Cortex of kidney (tissue), 1 donor: ENCODE measurements at places on chromosomes 5 and 9.

GRCh38 chr9:118650417-118650816 is 718.8 kb downstream of the BRINP1 start:
- DNase-seq = no peak

DNA sequence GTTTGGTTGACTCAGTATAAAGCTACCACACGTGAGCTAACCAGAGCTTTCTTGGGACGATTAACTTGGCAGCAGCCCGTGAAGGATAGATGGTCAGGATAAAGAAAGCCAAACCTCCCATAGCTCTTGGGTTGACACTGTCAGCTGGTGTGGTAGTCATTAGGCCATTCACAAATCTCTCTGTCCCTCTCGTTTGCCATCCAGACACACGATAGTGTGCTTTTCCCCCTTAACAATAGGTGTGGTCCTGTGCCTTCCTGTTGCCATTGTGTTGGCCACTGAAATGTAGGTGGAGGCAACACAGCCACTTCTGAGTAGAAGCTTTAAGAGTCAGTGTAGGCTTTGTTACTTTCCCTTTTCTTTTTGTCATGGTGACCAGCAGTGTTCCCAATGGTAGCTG is 11.7 kb downstream of the OR13J1 start:
- DNase-seq = no peak

DNA sequence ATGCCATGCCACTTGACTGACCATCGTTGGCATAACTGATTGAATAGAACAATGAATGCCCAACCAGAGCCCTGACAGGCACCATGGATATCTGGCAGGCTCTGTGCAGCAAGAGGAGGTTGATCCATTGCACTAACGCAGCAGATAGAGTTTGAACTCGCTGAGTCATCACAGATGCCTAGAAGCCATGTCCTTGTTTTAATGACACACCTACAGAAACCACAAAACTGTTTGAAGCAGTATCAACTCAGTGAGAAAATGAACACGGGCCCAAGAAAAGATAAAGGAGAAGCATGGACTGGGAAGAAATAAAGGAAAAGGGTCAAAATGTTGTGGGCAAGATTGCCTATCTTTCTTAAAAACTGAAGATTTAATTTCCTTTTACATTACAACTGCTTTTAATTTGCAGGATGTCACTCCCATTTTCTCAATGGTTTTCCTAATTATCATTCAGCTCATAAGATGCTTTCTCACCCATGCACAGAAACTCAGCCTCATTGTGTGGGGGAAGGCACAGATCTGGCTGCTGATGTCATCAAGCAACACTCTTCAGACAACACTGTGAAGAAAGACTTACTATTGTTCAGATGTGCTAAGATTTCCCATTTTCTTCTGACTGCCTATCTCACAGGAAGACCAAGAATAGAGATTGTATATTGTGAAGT is 129.0 kb downstream of the PIK3R1 start:
- DNase-seq = no peak

DNA sequence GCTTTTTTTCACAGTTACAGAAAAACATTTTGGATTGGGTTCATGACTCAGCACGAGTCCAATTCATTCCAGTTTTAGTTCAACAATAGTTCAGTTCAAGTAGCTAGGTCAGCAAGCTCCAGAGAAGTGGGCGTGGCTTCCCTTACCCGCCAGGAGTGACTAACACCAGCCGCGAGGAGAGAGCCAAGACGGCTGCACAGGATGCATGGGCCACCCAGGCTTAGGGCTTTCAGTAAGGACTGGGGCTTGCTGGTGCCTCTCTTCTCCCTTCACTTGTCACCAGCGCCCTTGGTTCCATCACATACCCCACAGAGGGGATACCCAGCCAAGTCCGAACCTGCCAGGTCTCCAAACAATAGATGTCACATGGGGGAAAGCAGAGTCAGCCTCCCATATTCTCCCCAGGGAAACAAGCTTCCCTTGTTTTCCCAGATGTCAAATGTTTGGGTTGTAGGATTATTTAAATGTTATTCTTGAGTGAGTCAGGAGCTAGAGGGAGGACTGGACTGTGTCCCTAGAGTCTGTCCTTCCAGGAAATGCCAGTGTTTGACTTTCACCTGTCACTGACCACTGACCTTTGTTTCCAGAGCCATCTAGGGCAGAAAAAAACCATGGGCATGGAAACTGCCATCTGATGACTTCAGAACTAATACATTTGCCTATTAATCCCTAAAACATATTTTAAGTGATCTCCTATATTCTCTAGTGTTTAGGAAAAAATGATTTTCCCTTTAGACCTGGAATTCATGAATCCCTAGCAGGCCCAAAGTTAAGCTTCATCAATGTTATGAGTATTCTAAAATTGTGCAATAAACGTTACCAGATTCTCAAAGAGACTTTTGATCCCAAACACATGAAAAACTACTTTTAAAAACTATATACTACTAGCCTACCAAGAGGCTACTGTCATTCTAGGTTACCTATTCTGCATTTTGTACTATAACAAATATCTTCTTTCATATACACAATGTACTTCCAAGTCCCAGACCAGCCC is 51.9 kb downstream of the NIPAL4 start:
- no peak for DNase-seq

- no peak for DNase-seq
These were observed 453 bp upstream of the CCL28 start for GRCh38 chr5:43412644-43413043.

GRCh38 chr9:106928350-106928749 is 65.4 kb downstream of the ZNF462 start:
- no peak for DNase-seq

GRCh38 chr9:18463991-18464390 is 10.0 kb upstream of the ADAMTSL1 start:
- no peak for DNase-seq

DNA sequence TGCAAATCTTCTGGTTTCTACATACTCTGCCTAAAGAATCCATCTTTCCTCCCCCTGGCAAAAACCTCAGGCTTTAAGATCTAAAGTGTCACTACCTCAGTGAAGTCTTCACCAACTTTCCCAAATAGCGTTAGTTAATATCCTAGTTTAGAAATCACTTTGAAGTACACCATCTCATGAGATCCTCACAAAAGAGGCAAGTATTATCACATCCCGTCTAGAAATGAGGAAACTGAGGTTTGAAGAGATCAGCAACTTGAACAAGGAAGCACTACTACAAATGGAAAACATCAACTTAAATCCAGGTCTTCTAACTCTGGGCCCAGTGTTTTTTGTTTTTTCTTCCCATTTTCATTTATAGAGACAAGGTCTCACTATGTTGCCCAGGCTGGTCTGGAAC is 4.6 kb downstream of the AP3B1 start:
- DNase-seq = no peak

- no peak for DNase-seq
These were observed 243.6 kb downstream of the AP3B1 start for GRCh38 chr5:78050888-78051287.

GRCh38 chr5:1642221-1642620 is 118.5 kb upstream of the LPCAT1 start:
- no peak for DNase-seq

DNA sequence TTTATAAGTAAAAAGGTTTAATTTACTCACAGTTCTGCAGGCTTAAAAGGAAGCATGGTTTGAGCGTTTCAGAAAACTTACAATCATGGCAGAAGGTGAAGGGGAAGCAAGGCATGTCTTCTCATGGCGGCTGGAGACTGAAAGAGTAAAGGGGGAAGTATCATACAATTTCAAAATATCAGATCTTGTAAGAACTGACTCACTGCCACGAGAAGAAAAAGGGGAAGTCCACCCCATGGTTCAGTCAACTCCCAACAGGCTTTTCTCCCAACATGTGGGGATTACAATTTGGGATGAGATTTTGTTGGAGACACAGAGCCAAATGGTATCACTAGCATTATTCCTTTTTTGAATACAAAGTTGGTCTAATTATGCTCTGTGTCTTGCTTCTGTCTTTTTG is 627.9 kb upstream of the ST8SIA4 start:
- no peak for DNase-seq

DNA sequence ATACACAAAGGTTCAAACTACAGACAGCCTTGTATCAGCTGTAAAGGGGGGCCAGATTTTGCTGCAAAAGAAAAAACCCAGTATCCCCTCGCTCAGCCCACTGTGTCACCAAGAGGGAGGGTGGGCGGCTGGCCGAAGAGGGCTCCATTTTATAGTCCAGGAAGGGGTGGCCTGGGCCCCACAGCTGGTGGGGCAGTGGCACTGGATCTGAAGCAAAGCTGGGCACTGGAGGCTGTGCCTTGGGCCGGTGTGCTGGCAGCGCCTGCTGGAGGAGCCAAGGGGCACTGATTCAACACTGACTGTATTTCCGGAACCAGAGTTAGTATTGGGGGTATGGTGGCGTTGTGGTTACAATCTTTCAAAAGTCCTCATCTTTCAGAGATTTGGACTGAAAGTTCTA is 9.1 kb downstream of the BRD3 start:
- DNase-seq = no peak

DNA sequence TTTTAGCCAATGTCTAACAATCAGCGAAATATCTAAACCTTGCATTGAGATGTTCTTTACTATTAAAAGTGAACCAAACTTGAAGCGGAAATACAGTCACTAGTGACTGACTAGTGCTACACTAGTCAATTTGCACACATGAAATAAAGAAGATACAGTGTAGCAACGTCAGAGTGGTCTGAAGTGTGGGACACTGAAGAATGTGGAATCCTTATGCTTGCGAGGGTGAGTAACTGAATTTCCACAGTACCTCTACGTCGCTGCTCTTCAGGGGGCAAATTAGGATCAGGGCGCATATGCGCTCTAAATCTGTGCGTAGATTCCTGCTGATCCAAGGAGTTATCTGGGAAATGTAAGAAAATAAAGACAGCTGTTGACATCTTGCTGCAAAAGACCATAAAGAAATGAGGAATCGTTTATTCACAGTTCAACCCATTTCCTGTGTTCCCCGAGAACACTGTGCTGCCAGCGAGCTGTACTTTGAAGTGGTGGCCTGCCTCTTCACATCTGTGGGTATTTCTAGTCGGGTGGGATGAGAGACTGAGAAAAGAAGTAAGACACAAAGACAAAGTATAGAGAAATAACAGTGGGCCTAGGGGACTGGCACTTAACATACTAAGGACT is 39.8 kb upstream of the FLT4 start:
- no peak for DNase-seq

GRCh38 chr5:97874491-97874890 is 691.4 kb upstream of the RIOK2 start:
- DNase-seq = no peak

GRCh38 chr5:171989276-171989675 is 17.2 kb downstream of the FBXW11 start:
- DNase-seq = no peak

DNA sequence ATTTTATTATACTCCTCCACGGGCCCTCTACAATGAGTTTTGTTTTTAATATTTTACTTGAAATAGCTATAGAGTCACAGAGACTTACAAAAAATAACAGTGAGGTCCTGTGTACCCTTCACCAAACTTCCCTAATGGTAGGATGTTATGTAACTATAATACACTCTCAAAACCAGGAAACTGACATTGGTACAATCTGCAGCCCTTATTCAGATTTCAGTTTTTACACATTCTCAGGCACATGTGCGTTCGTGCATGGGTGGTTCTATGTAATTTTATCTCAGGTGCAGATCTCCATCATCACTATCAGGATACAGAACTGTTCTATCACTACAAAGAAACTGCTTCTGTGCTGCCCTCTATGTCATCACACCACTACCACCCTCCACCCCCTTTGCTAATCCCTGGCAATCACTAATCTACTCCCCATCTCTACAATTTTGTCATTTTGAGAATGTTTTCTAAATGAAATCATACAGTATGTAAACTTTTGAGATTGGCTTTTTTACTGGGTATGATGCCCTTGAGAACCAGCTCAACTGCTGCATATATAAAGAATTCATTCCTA is 16.4 kb downstream of the RAB14 start:
- DNase-seq = no peak

- DNase-seq = no peak
These were observed 150.8 kb upstream of the NR3C1 start for GRCh38 chr5:143554187-143554717.

DNA sequence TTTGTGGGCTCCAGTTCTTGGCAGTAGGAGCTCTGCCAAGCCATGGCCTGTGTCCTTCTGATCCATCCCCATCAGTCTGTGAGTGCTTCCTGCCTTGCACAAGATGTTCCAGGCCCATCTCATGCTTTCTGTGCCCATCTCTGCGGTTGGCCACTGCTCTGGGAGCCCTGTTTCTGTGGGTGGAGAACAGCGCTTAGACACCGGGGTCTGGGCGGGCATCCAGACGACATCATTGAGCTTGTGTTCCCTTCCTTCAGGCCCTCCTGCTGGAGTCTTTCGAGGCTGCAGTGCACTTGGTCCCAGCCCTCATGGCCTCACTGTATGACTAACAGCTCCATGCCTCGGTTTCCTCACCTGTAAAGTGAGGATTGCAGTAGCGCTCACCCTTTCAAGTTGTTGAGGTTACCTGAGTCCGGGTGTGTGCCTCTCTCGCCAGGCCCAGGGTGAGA is 14.9 kb upstream of the CARD19 start:
- DNase-seq = no peak

DNA sequence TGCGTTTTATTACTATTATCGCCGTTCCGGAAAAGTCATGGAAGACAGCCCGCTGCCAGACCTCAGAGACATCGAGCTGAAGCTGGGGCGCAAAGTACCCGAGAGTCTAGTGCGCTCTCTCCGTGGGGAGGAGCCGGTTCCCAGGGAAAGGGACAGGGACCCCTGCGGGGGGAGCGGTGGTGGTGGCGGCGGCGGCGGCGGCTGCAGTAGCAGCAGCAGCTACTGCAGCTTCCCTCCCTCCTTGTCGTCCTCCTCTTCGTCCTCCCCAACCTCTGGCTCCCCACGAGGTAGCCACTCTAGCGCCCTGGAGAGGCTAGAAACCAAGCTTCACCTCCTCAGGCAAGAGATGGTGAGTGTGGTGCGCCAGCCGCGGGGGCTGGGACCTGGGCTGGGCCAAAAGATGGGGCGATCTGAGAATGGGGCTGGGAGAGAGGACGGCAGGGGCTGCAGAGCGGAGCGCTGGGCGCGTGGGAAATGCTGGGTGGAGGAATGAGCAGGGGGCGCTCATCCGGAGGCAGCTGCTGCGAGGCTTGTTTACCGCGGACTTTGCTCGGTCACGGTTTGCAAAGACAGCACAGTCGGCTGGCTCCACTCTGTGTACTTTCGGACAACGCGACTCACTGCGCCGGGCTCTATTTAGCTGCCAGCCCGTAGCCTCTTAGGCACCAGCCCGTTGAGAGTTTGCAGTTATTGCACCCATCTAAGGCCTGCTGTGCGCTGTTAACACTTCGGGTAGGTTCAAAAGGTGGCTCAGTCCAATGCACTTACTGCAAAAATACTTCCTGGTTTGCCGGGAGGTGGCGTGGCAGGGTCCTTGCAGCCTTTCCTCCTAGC is 1.1 kb downstream of the LURAP1L start:
- DNase-seq = no peak

- no peak for DNase-seq
These were observed 138.2 kb upstream of the FST start for GRCh38 chr5:53342236-53342635.

DNA sequence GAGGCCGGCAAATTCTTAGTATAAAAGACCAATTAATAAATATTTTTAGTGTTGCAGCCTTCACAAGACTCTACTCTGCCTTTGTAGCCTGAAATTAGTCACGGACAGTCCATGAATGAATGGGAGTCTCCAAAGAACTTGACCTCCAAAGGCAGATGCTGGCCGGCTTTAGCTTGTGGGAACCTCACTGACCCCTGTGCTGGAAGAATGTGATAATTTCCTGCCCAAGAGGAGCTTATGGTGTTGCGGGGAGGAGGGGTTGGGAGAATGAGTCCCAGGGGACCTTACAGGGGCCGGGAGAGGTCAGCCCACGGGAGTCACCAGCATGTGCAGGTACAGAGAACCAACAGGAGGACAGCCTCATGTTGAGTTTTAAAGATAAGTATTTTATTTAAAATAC is 143.1 kb downstream of the IRX2 start:
- DNase-seq = no peak

- DNase-seq = no peak
These were observed 164.1 kb downstream of the HMHB1 start for GRCh38 chr5:143976055-143976454.
